T-helper 2 cell (primary cell): ENCODE measurements at places on chromosomes 5 and 9.

DNA sequence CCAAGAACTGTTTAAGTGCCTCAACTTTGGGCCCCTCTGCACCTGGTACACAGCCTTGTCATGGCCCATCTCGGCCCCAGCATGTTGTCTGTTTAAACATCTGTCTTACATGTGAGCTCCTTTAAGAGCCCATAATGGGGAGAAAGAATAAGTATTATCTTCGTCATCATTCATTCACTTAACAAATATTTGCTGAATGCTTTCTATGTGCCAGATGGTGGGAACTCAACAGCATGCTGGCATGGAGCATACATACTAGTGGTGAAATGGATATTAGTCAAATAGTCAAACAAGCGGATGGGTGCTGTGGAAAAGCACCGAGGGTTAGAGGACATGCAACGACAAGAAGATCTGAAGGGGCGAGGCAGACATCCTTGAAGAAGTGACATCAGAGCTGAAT is 54.5 kb downstream of the GABBR2 start:
- DNase-seq: no peak

DNA sequence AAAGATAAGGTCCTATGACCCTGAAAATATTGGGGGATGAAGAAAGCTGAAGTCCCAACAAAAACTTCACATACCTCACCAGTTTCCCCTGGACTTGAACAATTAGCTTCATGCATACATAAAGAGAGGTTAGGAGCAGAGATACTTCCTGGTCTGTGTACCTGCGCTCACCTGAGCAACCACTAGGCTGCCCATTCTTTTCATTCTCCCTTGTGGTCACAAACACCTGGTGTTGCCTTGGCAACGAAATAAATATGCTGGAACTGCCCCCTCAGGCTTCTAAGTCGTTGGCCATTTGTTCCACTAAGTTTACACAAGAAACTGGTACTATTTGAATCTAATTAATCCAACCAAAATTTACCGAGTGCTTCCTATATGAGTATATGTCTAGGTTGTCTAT is 18.1 kb downstream of the OTP start:
- no peak for DNase-seq

DNA sequence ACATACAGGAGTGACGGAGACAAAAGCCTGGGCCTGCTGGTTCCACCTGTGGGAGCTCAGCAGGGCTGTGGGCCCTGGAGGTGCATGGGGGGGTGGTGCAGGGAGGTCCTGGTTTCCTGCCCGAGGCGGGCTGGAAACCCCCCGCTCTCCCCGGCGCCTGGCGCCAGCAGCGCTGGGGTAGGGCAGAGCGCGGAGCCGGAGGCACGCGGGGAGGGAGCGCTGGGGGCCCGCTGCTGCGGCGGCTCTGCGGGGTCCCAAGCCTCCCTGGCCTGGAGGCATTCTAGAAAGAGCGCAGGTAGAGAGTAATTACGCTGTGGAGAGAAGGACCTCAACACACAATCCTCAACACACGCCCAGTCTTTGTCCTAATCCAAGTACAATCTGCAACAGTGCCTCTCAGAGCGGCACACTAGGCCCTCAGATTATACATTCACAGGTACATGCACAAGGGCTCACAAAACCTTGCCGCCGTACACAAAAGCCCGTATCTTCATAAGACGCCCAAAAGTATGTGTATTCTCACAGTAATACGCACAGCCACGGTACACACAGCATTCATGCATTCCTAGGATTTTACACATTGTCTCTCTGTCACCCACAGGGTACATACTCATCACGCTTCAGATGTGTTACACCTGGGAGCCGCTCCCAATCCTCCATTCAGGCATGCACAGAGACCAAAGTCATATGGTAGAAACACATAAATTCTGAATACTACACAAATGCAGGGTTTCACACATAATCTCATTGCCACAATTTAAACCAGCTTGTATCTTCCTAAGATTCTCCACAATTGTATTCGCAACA is 2.1 kb upstream of the HAND1 start:
- DNase-seq: no peak

- DNase-seq: no peak
These were observed 10.6 kb upstream of the HMCN2 start for GRCh38 chr9:130254747-130255630.
